ENCODE measurements at places on chromosomes 2 and 18. TPM values are rescaled to one million over a fixed set of nuclear protein-coding genes. Genes with fewer than 3 reads are reported as not detected.
A peak's percentile ranks its signal among the peaks of the same experiment; 100 is the strongest.

Gene NYAP2
- 0.05 TPM for polyA plus RNA-seq

- no peak for DNase-seq
Observed at GRCh38 chr2:173898996-173899395, 66.2 kb downstream of the SP3 start.

DNA sequence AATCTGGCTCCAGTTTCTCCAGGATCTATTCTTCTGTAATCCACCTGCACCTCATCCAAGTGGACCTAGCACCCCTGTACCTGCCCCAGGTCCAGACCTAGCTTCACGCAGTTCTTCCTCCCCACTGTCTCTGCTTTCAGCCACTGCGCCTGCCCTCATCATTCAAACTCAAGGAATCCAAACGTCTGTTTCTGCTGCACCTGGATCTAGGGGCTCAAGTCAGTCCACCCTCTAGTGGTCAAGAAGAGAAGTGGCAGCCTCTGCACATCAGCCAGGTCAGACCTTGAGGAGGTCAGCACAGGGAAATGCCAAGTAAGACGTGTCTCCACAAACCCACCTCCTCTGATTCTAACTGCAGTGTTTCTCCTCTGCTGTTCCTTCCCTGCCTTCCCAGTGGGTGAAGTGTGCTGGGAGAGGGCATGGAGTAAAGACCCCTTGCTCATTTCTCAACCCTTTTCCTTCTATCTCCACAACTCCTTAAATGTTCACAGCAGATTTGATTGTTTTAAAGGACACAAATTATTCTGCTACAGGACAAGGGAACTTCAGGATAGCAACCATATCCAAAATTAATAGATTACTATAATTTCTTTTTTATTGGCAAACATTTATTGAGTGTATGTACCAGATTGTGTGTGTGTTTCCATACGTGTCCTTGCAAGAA lies 8.6 kb upstream of the RNF152 start:
- DNase-seq = no peak

GRCh38 chr2:157172866-157173578 lies 84.5 kb upstream of the GALNT5 start:
- no peak for DNase-seq

Gene DNAJC5G
- 0.23 TPM for polyA plus RNA-seq

Gene APLF
- polyA plus RNA-seq = 4.3 TPM

DNA sequence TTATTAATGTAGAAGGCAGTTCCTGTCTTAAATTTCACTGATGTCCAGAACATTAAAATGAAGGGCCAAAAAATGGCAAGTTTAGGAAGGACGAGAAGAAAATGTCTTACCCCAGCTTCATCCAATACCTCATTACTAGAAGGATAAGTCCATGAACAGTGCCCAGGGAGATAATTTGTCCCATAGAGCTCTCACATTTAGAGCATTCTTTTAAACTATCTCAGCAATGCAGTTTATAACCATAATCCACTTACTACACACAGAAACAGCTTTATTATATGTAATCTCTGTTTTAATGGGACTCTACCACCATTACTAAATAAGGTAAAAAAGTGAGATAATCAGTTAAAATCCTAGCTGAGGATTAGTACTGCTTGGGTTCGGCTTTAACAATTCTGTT lies 142.5 kb downstream of the PARD3B start:
- no peak for DNase-seq

- no peak for DNase-seq
Observed at GRCh38 chr2:3379339-3379646, 201 bp upstream of the TRAPPC12 start.

Gene MCFD2
- polyA plus RNA-seq = 95.4 TPM

Gene C2orf78
- polyA plus RNA-seq = not detected

Gene FOXD4L1
- polyA plus RNA-seq = 0.21 TPM

- peak; percentile 89 for DNase-seq
Observed at GRCh38 chr2:231666171-231667095, 41.9 kb upstream of the PTMA start.

Gene WDR33
- 42.1 TPM for polyA plus RNA-seq

- no peak for DNase-seq
Observed at GRCh38 chr2:188235364-188235763, 56.3 kb upstream of the GULP1 start.

Gene GAD1
- polyA plus RNA-seq = 0.93 TPM

Gene MTLN
- 13.8 TPM for polyA plus RNA-seq

DNA sequence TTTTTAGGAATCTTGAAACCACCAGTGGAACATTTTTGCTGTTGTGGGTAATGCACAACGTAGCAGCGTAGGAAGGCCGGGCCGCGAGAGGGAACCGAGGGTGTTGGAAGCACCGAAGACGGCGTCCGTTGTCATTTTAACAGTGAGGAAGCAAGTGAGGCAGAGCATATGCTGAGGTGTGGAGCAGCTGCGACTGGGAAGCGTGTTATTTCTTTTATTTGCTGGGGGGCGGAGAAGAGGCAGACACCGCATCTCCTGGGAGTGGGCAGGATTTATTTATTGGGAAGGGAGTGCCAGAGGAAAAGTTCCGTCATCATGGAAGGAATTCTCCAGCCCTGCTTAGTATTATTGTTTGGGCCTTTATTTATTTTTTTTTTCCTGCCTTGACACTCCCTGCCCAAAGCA lies 232.8 kb downstream of the KLHL29 start:
- DNase-seq = no peak

Gene PRKAG3
- 0.76 TPM for polyA plus RNA-seq

DNA sequence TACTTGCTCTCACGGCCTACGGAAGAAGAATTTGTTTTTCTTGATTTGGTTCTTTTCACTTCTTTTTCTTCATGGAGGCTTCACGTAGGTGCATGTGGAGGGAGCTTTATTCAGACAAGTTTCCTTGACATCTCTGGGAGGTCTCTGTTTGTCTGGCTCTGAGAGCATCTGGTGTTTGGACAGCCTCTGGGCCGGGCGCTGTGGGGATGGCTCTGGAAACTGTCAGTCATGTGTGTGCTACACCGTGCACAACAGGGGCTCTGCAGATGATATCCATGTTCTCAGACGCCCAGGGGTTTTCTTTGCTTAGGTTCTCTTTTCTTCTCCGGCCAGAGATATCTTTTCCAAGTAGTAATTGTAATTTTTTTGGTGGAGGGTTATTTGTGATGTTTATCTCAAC lies 130.7 kb downstream of the SH3RF3 start:
- DNase-seq = no peak

Gene IL36RN
- polyA plus RNA-seq = 0.15 TPM

- DNase-seq = no peak
Observed at GRCh38 chr18:79374408-79375171, 21.1 kb upstream of the NFATC1 start.

Gene PAIP2B
- polyA plus RNA-seq = 7.4 TPM

Data from right lung (tissue), 10 donors.